ENCODE measurements at places on chromosomes 1 and 21.

- no peak for DNase-seq
Observed at GRCh38 chr1:183093066-183093668, 69.9 kb downstream of the LAMC1 start.

DNA sequence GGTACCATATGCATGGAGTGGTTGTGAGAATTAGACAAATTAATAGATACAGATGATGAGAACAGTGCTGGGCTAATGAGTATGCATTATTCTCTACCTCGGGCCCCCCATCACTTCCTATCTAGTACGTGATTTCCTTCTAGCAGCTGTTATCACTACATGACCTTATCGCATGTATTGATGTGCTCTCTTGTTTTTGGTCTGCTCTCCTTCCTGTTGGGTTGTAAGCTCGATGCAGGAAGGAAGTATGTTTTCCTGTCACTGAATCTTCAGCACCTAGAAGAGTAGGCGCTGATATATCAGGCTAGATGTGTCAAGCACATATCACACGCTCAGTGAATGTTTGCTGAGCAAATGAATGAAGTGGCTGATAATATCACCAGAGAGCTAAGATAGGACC is 43.9 kb upstream of the IFNAR2 start:
- DNase-seq: no peak

DNA sequence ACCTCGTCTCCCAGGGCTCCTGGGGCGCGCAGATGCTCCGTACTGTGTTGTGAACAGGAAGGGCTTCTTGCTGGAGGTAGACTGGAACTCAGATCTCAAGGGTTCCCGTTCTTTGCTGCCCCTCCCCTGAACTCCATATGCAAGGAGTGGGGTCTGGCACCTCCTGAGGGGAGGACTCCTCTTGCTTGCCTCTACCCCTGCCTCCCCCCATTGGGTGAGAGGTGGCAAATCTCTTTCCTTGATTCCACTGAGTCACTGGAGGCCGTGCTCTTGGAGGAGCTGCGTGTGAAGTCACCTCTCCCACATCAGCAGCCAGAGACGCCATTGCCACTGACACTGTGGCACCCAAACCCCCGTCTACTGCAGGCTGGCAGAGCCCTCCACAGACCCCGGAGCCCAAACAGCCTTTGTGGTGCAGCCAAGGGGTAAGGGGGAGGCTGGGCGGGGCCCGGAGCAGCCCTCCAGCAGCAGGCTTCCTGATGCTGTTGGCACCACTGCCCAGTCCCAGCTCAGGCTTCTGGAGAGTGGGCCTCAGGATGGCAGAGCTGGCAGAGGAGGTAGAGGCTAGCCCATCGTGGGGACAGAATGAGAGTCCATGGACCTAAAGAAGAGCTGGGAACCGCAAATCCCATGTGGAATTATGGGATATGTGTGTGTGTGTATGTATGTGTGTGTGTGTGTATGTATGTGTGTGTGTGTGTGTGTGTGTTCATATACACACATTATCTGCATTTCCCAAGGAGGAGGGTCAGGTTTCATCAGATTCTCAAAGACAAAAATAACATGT is 104.9 kb upstream of the RUNX3 start:
- no peak for DNase-seq

GRCh38 chr21:36626791-36627190 is 72.1 kb upstream of the SIM2 start:
- DNase-seq: no peak

GRCh38 chr1:25810341-25811299 is 9.1 kb upstream of the MTFR1L start:
- peak; percentile 85 for DNase-seq

DNA sequence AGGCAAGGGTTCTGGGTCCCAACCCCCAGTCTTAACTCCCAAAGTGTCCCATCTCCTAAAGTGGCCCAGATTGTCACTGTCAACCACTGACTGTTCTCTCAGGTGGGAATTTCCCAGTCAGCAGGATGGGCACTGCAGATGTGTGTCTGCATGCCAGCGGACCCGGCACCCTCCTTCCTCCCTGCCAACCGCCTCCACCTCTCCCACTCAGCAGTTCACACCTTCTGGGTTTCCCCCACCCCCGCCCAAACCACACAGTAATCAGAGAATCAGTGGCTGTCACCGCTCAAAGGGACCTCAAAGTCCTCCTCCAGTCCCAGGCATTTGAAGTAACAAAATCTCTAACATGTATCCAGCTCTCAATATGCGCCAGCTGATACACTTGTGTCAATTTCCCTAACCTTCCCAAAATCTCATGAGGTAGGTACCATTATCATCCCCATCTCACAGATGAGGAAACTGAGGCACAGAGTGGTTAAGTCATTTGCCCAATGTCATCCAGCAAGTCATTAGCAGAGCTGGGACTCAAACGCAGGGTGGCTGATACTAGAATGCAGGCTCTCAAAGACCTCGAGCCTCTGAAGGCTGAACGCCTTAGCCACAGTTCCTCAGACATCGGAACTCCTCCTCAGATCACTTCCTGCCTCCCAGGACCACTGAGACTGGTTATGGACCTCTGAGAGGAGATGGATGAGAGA is 4.8 kb downstream of the RUNX3 start:
- DNase-seq: no peak

- peak; percentile 94 for DNase-seq
Observed at GRCh38 chr1:18926315-18927081, 24.1 kb upstream of the ALDH4A1 start.

- DNase-seq: no peak
Observed at GRCh38 chr1:181951213-181951612, 110.3 kb downstream of the ZNF648 start.

- DNase-seq: no peak
Observed at GRCh38 chr1:66925944-66926343, 1.2 kb downstream of the MIER1 start.

GRCh38 chr1:228689255-228689654 is 46.0 kb upstream of the RHOU start:
- DNase-seq: no peak

DNA sequence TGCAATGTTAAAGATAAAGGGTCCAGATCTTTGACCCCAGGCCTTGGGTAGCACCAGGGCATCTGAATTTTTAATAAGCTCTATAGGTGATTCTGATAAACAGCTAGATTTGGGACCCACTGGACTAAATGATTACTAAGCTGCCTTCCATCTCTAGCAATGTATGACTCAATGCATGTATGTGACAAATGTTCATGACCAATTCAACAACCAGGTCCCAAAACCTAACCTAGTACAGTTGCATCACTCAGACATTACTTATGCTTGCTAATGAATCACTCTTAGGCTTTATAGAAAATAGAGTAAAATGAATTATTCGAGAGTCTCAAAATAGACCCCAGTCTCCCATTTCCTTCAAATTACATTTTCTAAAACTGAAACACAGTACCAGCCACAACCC is 35.5 kb downstream of the RCAN1 start:
- DNase-seq: peak; percentile 56

- no peak for DNase-seq
Observed at GRCh38 chr21:35220301-35220700, 171.2 kb upstream of the RUNX1 start.

GRCh38 chr1:193538680-193539079 is 352.3 kb upstream of the B3GALT2 start:
- DNase-seq: no peak
